ENCODE measurements at places on chromosomes 6 and 20.

GRCh38 chr6:399785-400534 is 8.4 kb downstream of the IRF4 start:
- no peak for DNase-seq

- no peak for DNase-seq
These were observed 142.6 kb upstream of the PDE10A start for GRCh38 chr6:165805636-165806035.

- no peak for DNase-seq
These were observed 395.3 kb downstream of the TBC1D32 start for GRCh38 chr6:120938876-120939472.

GRCh38 chr20:56839222-56839621 is 210.1 kb downstream of the TFAP2C start:
- DNase-seq = no peak

GRCh38 chr6:74075896-74076295 is 379.9 kb downstream of the CD109 start:
- DNase-seq = no peak

DNA sequence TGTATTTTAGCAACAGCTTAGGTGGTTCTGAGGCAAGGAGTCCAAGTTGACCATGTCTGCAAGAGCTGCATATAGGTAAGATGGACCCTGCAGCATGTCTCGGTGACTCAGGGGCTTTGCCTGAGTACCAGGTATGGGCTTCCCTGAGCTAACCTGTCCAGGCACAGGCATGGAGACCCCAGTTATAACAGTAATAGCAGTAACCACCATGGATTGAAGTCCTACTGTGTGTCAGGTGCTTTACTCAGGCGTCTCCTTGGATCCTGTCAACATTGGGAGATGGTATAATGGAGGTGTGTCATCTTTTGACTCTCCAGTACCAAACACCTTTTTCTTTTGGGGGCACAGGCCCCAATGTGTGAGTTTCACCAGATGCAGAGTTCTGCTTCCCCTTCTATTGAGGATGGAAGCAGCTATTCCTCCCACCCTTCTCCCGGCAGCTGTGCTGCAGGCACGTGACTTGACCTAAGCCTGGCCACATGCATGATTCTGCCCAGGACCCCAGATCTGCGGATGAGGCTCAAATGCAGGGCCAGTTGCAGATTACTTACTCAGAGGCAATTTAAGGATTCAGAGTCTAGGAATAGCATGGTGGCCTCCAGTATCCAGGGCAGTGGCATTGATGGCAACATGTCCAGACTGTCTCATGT is 13.8 kb downstream of the TREM1 start:
- no peak for DNase-seq

- no peak for DNase-seq
These were observed 2.4 kb downstream of the LRRN4 start for GRCh38 chr20:6051505-6051904.

DNA sequence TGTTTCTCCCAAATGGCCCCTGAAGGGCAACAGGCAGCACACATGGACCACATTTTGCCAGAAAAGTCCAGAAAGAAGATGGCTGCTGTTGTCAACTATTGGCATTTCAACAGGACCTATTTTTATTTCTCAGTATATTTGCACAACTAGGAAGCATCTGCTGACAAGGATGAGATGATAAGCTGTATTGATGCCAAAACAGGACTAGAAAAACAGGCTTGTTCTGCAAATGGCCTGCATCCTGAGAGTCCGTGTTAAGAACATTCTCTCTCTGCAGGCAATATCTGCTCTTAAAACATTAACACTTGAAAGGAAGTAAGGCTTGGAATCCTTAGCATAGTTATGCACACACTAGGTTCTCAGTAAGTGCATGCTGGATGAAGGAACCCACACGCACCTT is 283.7 kb downstream of the ESR1 start:
- DNase-seq = no peak

GRCh38 chr6:113876695-113877094 is 19.6 kb downstream of the MARCKS start:
- DNase-seq = no peak

DNA sequence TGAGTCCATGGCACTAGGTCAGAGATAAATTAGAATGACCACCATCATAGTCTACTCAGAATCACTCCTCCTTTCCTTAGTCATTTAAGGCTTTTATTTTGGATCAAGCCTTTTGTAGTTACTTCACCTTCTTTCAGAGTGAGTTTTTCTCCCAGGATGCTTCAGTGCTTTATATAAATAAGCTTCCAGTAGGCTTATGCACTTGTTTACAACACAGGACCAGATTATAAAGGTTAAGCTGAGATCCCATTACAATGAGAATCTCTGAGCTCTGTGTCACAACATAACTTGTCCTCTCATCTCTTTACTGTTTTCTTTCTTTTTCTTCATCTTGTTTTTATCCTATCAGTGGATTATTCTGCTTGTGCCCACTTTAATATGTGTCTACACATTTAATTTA is 47.9 kb downstream of the CEP57L1 start:
- DNase-seq = no peak

DNA sequence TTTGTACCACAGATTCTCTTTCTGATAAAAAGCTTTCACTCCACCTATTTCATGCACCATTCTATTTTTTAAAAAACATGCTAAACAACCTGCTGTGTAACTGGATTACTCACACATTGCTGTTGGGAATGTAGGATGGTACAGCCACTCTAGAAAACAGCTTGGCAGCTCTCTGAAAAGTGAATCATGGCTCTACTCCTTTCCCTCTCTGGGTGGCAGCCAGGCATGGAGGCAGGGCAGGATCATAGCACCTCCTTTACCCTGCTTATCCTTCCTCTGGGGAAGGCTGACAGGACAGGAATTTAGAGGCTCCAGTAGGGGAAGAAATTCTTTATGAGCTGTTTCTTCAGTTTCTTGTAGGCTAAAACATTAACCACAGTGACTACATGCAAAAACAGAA is 6.7 kb upstream of the VNN2 start:
- no peak for DNase-seq

DNA sequence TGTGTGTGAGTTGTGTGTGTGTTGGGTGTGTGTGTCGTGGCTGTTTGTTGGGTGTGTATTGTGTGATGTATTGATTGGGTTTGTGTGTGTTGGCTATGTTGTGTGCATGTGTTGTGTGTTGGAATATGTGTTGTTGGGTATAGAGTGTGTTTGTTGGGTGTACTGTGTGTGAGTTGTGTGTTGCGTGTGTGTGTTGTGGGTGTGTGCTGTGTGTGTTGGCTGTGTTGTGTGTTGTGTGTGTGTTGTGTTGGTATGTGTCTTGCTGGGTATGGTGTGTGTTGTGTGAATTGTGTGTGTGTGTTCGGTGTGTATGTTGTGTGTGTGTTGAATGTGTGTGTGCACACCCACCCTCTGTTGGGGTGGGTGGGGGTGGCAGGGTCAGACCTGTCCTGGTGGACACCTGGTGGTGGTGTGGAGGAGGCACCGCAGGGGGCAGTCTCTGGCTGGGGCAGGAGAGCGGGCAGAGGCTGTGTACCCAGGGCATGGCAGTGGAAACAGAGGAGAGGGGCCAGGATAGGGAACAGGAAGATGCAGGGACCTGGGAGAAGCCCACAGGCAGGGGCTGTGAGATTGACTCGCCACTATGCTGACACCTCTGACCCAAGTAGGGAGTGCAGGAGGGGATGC is 25.5 kb upstream of the PXDC1 start:
- no peak for DNase-seq

DNA sequence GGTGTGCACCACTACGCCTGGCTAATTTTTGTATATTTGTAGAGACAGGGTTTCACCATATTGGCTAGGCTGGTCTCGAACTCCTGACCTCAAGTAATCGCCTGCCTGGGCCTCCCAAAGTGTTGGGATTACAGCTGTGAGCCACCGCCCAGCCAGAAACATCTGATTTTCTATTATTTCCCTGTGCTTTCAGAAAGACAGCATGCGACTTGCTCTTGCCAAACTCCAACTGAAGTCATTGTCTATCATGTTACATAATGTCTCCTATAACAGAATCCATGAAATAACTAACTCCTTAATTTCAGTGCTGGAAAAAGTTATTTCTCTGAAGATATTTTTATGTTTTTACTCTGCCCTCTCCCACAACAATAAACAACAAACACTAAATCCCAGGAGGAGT is 8.5 kb downstream of the RMND1 start:
- DNase-seq = no peak

DNA sequence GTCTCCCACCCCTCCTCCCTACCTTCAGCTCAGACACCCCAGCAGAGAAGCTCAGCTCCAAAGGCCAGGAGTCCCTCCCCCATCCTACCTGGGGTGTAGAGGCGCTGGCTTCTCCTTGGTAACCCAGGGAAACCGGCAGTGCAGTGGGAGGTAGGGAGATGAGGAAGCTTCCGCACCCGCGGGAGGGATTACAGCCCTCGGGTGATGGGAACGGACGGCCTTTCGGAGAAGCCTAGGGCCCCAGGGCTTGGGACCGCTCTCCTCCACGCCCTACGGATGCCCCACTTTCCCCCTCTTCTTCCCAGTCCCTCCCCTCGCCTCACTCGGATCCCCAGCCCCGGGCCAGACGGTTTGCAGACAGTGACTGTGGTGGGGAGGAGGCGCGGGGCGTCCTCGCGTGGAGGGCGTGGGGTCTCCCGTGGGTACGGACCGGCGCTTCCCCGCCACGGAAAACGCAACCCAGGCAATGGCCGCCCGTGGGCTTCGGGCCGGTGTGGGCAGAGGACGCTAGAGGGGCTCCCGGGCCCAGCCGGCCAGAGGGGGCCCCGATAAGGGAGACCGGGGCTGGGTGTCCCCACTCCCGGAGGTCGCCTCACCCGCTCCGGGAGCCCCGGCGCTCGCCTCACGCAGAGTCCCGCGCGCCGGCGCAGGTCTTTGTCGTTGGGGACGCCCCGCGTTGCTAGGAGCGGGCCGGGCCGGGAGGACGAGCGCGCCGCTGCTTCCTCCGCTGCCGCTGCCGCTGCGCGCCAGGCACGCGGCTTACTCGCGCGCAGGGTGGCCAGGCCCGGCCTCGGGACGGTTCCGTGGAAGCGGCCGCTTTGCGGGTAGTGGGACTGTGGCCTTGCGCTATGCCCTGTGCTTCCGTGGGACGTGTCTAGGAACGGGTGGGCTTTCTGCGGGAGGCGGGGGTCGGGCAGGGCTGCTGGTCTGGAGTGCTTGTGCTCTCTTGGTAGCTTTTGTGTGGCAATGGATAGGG is 15.8 kb downstream of the AARS2 start:
- no peak for DNase-seq

- DNase-seq = no peak
These were observed 945.9 kb upstream of the CITED2 start for GRCh38 chr6:140320081-140321080.

GRCh38 chr6:54112151-54112650 is 958 bp downstream of the MLIP start:
- DNase-seq = no peak

DNA sequence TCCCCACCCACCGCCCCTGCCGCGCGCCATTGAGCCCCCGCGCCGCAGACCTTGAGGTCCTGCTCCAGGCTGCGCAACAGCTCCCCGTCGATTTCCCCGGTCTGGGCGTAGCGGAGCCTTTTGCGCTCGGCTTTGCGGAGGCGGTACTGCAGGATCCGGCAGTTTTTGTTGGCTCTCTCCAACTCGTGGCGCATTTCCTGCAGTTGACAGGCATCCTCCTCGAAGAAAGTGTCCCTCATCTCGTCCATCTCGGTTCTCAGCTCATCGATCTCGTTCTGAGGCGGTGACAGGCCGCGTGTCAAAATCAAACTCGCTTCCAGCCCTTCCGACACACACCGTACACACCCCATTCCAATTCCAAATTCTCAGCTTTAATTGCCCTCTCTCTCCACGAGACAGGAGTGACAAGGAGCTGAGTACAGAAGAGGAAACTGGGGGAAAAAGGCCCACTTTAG is 4.3 kb downstream of the MTCL3 start:
- DNase-seq = no peak

- no peak for DNase-seq
These were observed 26.3 kb upstream of the NAA20 start for GRCh38 chr20:19990850-19991249.
